ENCODE measurements at places on chromosomes 3 and 15.

- no peak for DNase-seq
These were observed 97.1 kb downstream of the FBLN2 start for GRCh38 chr3:13645801-13646637.

DNA sequence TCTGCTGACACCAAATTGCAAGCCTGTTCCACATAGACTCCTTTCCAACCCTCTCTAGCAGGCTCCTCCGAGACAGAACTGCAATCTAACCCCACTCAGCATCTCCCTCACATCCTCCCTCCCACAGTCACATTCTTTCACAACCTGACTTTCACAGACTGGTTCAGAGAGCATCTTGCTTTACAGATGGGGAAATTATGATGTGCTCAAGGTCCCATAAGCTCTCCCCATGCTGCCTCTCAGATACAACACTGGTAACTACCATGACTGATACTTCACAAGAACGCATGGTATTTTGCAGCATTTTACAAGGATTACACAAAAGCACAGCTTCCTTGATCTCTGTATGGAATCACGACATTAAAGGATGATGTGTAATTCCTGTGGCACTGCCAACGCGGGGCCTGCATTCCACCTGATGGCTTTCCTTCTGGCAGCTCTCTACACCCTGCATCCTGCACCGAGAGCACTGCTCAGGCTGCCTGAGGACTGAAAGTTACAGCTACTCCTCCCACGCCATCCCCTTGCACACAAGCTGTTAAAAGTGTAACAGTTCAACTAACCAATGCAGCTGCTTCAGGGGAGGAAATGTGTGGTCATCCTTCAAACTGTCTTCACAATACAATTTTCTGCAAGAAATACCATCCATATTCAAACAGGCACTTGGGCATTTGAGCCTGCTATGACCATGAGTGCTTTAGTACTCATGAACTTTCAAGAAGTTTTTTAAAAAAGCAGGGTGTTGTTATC is 27.6 kb downstream of the TBC1D2B start:
- no peak for DNase-seq

GRCh38 chr3:54792584-54792983 is 135.3 kb downstream of the LRTM1 start:
- no peak for DNase-seq

- no peak for DNase-seq
These were observed 835 bp upstream of the TTLL3 start for GRCh38 chr3:9809239-9809614.

DNA sequence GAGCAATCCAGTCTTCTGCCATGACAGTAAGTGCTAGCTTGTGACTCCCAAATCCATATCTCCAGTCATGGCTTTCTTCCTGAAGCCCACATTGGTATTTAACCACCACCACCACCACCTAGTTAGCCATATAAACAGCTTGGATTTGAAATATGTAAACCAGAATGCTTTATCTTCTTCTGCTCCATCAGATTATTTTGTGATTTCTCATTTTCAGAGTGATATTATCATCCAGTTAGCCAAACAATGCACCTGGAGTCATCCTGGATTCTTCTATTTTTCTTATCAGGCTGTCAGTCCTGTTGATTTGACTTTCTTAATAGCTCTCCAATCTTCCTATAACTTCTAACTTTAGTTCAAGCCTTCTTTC is 124.3 kb upstream of the PTX3 start:
- DNase-seq: no peak
